ENCODE measurements at places on chromosomes 16 and 17.

- no peak for DNase-seq
Observed at GRCh38 chr16:557463-558297, 2.5 kb upstream of the PRR35 start.

GRCh38 chr16:4694642-4695451, 1.5 kb downstream of the NUDT16L1 start:
- DNase-seq = no peak

- DNase-seq = no peak
Observed at GRCh38 chr17:65020284-65020683, 36.3 kb downstream of the GNA13 start.

DNA sequence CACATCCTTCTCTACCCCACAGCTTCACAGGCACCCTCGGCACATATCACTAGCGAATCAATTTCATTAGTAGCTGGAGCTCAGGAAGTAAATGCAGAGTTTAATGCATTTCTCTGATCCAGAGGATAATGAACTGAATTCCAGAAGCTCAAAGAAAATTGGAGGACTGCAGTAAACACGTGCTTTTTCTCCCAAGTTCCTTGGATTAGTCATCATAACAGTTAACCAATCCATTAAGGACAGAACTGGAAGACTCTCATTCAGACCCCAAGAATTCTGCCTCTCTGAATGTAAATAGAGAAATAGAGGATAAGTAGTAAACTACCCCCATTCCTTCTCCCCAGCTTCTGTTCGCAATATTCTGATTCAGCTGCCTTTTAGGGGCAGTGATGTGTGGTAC, 40.7 kb downstream of the DUSP14 start:
- no peak for DNase-seq

DNA sequence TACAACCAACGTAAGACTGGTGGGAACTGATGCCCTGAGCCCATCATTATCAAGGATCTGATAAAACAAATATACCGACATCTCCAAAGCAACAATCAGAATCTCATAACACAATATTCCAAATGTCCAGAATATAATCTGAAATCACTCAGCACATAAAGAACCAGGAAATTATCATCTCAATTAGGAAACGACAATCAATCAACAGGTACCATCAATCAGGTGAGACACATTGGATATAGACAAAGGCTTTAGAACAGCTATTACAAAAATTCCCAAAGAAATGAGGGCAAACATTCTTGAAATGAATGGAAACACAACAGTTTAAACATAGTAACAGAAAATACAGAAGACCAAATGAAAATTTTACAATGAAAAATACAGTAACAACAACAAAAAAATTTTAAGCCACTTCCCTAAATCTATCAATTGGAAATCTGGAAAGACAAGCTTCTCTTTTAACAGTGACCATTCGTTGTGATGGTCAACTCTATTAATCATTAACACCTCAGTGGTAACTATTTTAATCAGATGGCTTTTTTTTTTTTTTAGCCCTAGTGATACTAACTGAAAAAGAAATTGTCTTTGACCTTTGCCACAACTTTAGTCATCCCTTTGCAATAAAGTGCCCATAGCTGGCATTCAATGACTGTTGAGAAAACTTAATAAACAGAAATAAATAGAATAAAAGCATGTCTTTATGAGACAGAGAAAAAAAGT, 70.4 kb downstream of the USP32 start:
- no peak for DNase-seq

DNA sequence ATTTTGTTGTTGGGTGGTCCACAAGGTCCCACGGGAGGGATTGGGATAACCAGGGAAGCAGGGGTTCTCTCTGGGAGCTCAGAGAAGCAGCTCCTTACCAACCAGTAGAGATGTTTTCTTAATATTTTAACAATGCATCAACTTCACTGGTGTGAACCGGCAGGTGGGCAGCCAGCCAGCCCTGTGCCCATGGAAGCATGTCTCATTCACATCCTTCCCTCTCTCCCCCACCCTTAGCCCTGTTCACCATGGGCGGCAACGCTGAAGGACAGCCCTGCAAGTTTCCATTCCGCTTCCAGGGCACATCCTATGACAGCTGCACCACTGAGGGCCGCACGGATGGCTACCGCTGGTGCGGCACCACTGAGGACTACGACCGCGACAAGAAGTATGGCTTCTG, 9.3 kb downstream of the MMP2 start:
- no peak for DNase-seq

DNA sequence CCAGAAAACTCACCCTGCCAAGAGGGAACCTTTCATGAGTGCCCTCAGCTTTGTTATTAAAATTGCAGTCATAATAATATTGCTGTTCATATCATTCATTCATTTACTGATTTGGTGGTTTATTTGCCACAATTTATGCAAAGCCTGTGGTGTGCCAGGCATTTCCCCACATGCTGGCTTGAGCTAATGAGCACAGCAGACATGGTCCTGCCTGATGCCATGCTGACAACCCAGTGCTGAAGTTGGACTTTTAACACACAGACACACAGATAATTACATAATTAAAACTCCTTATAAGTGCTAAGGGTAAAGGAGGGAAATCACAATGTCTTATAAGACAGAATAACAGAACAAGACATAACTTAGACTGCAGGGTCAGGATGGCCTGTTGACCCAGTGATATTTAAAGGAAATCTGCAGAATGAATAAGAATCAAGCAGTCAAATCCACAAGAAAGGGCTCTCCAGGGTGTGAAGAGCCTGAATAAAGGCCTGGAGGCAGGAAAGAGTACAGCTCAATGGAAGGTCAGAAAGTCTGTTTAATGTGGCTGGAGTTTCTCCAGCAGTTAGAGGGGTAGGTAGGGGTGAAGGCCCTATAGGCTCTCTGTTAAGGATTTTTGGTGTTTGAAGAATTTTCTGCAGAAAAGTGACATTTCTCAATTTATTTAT, 196.9 kb upstream of the CDH11 start:
- DNase-seq = no peak

DNA sequence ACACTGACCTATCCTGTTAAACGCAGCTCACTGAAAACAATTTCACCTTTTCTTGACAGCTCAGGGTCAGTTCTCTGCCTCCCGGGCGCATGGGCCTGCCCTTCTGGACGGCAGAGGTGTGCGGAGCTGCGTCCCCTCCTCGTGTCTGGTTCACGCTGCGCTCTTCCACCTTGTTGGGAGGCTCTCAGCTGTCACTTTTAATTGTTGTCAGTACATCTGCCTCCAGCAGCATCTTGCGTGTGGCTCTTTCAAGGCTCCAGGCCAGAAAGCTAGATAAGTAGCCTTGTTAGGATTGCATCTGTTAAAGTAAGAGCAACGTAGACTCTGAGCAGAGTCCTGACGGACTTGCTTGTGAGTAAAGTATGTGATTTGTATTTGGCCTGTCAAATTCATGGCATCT, 59.4 kb downstream of the MGAT5B start:
- DNase-seq = no peak

GRCh38 chr16:67087291-67087690, 22.4 kb upstream of the PHAF1 start:
- no peak for DNase-seq

- DNase-seq = no peak
Observed at GRCh38 chr16:30342751-30343490, 12.2 kb downstream of the CD2BP2 start.

- DNase-seq = no peak
Observed at GRCh38 chr16:56352351-56353053, 72.8 kb downstream of the AMFR start.

All from globus pallidus (tissue), 1 donor.